ENCODE measurements at places on chromosomes 6 and 20.

GRCh38 chr6:144469144-144469575, 184.0 kb downstream of the UTRN start:
- peak; percentile 25 for DNase-seq

- DNase-seq: no peak
Measured at GRCh38 chr6:57019434-57019833, 27.1 kb upstream of the KIAA1586 start.

GRCh38 chr20:9200620-9201019, 131.7 kb downstream of the PLCB4 start:
- no peak for DNase-seq

DNA sequence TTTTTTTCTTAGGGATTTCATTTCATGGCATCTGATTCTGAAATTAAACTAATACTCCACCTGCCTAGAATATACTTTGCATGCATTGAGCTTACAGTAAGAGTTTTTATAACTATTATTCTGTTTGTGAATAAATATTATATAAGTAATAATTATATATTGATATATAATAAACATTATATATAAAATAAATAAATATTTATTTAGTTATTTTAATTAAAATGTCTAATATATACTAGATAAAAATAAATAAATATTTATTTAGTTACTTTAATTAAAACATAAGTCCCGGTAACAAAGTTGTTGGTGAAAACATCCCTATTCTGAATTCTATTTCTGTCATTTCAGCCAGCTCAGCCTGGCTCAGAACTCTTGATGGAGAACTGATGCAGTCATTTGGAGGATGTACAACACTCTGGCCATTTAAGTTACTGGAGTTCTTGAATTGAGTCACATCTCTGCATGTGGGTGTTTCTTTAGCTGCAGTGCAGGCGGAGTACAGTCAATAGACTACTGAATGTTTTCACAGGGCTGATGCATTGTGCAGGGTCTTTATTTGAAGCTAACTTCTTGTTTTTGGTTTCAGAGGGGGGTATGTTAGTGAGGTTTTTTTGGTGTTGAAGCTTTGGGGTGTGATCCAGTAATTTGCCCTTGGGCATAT, 508.9 kb upstream of the ADGRB3 start:
- no peak for DNase-seq

DNA sequence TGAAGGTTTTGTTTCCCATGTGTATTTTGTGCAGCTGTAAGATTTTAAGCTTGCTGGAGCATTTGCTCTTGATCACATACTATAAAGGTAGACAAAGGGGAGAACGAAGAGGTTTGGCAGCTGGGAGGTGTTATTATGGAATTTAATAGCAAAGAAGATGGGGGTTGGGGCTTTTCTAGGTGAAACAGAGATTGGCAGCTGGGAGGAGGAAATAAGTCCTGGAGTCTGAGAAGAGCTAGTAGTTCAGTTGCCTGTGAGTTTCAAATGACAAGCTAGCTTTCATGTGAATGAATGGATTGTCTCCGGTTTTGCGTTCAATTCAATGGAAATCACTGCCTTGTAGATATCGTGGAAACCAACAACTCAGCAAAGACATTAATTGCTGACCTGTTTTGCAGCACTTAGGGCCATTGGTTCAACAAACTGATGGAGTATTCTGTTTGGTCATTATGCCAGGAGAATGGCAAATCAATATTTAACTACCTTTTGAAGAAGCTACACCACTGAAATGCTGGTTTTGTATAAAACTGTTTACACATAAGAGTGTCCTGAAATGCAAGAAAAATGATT, 38.1 kb upstream of the FLRT3 start:
- no peak for DNase-seq

DNA sequence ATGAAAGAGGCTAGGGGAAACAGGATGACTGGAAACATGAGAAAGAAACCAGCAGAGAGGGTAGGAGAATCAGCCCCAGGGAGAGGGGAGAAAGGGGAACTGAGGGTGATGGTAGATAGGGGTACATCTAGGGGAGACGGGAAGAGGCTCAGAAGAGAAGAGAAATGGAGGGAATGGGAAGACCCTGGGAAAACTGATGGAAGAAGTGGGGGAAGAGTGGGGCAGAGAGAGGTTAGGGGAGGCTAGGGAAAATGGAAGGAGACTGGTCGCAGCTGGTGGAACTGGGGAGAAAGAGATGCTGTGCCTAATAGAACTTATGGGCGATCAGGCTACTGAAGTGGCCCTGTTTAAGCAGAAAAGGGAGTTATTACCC, 548 bp downstream of the PROCR start:
- DNase-seq: no peak

GRCh38 chr6:28282926-28283325, 1.6 kb downstream of the PGBD1 start:
- DNase-seq: no peak

Data from stimulated activated CD4-positive, alpha-beta T cell treated with anti-CD3 and anti-CD28 coated beads, Interleukin-2, amount 100 ng/mL, for 24 hours (primary cell).